ENCODE measurements at places on chromosomes 7 and 10. TPM values are rescaled to one million over a fixed set of nuclear protein-coding genes. Genes with fewer than 3 reads are reported as not detected.

- no peaks in the 10 kb centered on the region for H3K36me3 ChIP-seq
- peaks cover 10% of the 10 kb centered on the region for H3K4me1 ChIP-seq
- DNase-seq: no peak
- H3K27ac ChIP-seq: peak overlapping the region; percentile 58
- no peaks in the 10 kb centered on the region for H3K27me3 ChIP-seq
- H3K4me3 ChIP-seq: no peak overlapping the region
These were observed 47.9 kb upstream of the NPFFR1 start for GRCh38 chr10:70331486-70332268.

DNA sequence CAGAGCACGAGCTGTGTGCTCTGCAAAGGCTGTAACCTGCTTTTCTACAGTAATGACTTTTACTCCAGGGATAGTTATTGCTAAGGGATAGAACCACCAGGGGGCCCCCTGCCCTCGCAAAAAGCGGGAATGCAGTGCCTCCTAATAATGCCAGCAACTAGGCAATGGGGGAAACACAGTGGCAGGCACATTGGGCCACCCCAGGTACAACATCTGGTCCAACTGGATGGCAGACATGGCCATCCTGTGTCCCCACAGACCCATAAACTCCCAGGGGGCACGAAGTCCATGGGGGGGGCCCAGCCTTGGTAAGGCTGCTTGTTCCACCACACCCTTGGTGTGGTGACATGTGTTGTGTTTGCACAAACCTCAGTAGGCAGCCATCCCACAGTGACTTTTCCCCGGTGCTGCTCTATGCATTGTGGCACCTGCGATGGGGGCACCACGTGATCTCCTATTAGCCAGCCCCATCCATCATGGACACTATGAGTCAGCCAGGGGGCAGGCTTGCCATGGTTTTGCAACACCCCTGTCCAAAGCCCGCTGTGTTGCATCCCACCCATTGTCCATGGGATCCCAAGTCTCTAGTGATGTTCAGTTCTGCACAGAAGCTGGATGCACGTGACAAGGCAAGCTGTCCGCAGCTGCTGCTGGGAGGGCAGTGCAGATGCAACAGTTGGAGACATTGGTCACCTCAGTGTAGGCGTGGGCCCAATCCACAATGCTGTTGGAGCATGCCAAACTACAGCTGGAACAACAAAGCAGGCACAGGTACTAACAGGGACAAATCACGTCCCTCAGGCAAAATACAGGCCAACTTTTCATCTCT lies 84.0 kb downstream of the ANLN start:
- H3K27ac ChIP-seq: no peak overlapping the region
- no peaks in the 10 kb centered on the region for H3K4me1 ChIP-seq
- H3K36me3 ChIP-seq: no peaks in the 10 kb centered on the region
- no peak overlapping the region for H3K4me3 ChIP-seq

- no peaks in the 10 kb centered on the region for H3K4me1 ChIP-seq
These were observed 16.0 kb downstream of the SEMA3C start for GRCh38 chr7:80902716-80903308.

- no peaks in the 10 kb centered on the region for H3K4me1 ChIP-seq
- H3K36me3 ChIP-seq: no peaks in the 10 kb centered on the region
- no peak overlapping the region for H3K27ac ChIP-seq
- no peaks in the 10 kb centered on the region for H3K27me3 ChIP-seq
These were observed 119.3 kb upstream of the FRMD4A start for GRCh38 chr10:14450041-14450491.

DNA sequence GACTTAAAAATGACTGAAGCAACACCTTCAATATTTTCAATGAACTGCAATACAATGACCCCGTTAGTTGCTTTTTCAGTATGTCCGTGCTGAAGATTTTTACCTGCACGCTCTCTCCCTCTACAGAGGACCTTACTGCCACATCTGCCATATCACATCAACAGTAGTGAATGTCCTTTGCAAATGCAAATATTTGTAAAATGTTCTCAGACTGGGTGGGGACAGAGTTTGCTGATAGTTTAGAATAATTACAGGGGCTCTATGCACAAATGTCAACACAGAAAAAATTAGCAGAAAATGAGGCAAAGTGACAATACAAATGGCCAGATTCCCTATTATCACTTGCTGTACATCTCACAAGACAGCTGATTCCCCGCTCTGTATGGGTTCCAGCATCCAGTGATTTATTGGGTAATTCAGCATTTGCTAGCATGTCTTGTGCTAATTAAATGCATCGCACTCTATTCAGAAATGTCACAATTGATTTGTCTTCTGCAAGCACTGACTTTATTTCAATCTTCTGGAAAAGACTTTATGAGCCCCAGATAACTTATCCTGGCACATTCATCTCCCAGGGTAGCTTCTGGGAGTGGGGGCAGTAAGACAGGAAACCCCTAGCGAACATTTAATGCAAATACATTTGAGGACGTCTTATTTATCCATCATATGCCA lies 69.1 kb upstream of the PTER start:
- DNase-seq: no peak
- H3K27ac ChIP-seq: no peak overlapping the region
- H3K36me3 ChIP-seq: no peaks in the 10 kb centered on the region
- no peaks in the 10 kb centered on the region for H3K4me1 ChIP-seq
- H3K4me3 ChIP-seq: no peak overlapping the region

The MMD2 gene
- not detected for total RNA-seq

The SIRT1 gene
- total RNA-seq: 15.9 TPM

The AASS gene
- total RNA-seq: 16.9 TPM
